CD4-positive, alpha-beta T cell treated with Interleukin-4 for 1 hour (primary cell): ENCODE measurements at places on chromosomes 5 and 9.

GRCh38 chr5:12901696-12902095, 997.5 kb upstream of the CTNND2 start:
- no peak for DNase-seq

GRCh38 chr5:59496524-59497134, 396.9 kb downstream of the PDE4D start:
- no peak for DNase-seq

GRCh38 chr5:90153031-90153430, 256.5 kb downstream of the CETN3 start:
- no peak for DNase-seq

DNA sequence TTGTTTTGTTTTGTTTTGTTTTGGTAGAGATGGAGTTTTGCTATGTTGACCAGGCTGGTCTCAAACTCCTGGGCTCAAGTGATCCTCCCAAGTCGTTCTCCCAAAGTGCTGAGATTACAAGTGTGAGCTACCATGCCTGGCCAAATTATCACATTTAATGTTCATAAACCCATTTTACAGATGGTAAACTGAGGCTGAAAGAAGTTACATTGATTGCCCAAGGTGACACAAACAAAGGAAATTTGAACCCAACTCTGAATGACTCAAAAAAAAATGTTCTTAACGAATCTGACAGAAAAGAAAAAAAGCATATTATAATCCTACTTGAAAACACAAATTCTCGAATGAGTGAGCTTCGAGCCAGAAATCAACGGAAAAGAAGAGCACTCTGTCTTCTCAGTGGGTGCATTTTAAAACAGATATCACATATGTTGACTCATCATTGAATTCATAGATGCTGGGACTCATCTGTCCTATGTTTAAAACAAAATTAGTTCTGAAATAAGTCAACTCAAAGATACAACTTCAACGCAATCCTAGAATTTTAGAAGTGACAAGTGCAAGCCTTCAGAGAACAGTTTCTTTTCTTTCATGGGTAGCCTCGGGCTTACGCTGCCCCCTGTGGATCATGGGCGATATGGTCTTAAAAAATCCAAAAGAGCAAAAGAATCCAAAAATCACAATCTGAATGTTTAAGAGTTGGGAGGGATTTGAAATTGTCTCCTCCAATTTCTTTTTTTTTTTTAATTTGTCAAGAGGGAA, 28.4 kb downstream of the TIMD4 start:
- DNase-seq = peak; percentile 65

DNA sequence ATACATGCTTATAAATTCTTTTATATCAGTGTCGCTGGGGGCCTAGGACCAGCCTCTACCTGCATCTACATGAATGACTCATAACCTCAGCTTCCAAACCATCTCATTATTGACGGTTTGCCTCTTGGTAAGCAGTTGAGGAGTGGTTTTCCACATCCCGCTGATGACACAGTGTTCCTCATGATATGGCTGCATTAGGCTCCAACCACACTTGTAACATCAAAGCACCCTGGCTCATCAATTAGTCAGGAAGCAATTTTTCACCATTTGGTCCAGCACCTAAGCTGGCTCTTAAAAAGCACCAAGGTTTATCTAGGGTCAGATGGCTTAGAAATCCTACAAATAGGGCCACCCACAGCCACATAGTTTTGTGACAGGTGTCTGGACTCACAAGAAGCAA, 402.4 kb downstream of the ARHGEF28 start:
- DNase-seq = no peak

GRCh38 chr5:135040333-135041144, 6.5 kb upstream of the PITX1 start:
- DNase-seq = no peak

GRCh38 chr9:130624154-130624553, 40.2 kb upstream of the PRDM12 start:
- DNase-seq = no peak
